ENCODE measurements at places on chromosomes 5 and 9.
A peak's percentile ranks its signal among the peaks of the same experiment; 100 is the strongest.

DNA sequence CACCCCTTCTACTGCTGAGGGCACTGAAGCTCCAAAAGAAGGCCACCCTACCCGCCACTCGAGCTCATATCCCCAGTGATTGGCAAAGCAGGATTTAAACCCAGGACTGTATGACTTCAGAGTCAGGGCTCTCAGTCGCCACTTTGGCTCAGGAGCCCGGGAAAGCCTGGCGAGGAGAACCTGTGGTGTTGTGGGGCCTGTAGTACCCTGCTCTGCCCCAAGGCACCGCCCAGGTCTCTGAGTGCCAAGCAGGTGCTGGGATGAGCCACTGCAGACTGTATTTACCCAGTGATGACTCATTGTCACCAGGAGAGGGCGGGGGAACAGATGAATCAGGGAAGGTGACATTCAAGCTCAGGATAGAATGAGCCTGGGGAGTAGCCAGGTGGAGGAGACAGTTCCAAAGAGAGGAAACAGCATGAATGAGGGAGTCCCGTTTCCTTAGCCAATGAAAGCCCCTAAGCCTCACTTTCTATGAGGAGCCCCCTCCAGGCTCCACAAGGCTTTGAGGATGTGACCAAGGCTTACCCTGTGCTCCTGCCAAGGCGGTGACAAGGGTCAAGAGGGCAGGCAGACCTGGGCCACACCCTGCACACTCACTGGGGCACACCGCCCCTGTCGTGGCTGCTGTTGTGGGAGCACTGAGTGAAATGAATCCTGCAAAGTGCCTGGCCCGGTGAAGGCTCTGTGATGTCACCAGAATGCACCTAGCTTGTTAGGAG, 17.8 kb upstream of the DPM2 start:
- peak; percentile 82 for DNase-seq

DNA sequence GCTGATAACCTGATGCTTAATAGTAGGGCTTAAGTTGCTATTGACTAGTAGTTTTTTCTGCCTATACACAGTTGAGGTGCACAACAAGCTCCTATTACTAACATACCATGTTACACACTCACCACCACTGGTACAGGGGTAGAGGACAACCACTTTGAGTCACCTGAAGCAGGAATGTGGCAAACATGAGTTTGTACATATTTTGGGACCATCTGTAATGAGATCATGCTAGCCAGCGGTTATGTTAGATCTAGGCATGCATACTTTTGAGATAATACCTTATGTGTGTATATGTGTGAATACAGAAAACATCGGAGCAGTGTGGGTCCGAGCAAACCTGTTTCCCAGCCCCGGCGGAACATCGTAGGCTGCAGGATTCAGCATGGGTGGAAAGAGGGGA, 72.8 kb upstream of the NXNL2 start:
- DNase-seq = no peak

DNA sequence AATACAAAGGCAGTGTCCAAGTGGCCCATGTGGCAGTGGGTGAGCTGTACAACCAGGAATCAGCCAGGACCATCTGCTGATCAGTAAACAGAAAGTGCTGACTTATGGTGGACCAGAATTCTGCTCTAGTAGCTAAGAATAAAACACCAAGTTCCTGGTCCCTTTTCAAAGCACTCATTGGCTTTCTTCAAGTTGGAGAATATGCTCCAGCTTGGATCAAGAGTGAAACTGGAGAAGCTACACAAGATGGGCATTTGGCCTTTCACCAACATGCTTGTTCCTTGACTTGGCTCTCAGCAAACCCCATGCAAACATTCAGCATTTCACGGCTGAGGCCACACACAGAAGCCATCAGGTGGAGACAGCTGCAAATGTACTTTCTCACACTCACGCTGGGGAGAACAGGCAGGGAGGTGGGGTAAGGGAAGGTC, 32.1 kb downstream of the MARCHF3 start:
- no peak for DNase-seq

GRCh38 chr9:16628413-16628812, 242.1 kb downstream of the BNC2 start:
- no peak for DNase-seq

GRCh38 chr5:118407958-118408357, 580.4 kb downstream of the DTWD2 start:
- no peak for DNase-seq

DNA sequence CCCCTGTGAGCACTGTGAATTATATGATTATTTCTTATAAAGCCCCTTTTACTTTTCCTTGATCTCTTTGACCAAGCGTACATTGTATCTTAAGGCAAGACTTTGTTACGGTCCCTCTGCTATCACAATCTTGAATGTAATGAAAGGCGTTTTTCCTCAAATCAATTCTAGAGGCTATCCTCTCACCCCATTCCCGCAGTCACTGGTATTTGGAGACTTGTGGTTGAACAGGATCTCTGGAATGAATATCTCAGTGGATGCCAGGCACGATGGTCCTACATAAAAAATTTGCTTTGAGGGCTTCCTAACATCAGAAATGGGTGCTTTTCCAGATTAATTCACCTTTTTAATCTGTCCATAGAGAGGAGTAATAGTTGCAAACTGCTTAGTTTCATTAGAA, 151.4 kb upstream of the PAPPA start:
- DNase-seq = no peak

DNA sequence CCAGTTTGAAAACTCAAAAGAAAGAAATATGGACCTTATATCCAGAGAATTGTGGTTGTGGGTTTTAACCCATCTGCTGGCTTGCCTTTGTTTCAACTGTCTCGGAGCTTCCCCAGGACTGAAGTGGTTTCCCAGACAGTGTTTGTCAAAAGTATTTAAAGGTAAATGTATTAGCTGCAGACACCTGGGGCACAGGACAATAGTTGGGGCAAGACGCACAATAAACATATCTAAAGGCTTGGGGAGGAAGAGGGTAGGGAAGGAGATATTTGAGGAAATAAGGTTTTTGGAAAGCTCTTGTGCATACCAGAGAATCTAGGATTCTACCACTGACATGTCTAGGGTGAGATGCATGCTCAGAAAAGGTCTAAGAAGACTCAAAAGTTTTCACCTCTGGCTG, 99.0 kb downstream of the ADAMTS2 start:
- no peak for DNase-seq

All from activated T-cell treated with anti-CD3 and anti-CD28 coated beads, Interleukin-2, amount 50 U/mL, for 1 hour (primary cell).